ENCODE measurements at places on chromosomes 3 and 15. TPM values are rescaled to one million over a fixed set of nuclear protein-coding genes. Genes with fewer than 3 reads are reported as not detected.

Gene LINGO1
- not detected for polyA plus RNA-seq

GRCh38 chr15:98713585-98714001 is 65.3 kb downstream of the IGF1R start:
- DNase-seq = no peak

- DNase-seq = peak; percentile 43
These were observed 415.3 kb downstream of the FOXP1 start for GRCh38 chr3:71168121-71168721.

- DNase-seq = no peak
These were observed at the start of gene POPDC2 for GRCh38 chr3:119660474-119661440. Gene POPDC2, minus strand, starts transcription at chr3:119660589. Its CDS starts 166 bp downstream, at chr3:119660423.

DNA sequence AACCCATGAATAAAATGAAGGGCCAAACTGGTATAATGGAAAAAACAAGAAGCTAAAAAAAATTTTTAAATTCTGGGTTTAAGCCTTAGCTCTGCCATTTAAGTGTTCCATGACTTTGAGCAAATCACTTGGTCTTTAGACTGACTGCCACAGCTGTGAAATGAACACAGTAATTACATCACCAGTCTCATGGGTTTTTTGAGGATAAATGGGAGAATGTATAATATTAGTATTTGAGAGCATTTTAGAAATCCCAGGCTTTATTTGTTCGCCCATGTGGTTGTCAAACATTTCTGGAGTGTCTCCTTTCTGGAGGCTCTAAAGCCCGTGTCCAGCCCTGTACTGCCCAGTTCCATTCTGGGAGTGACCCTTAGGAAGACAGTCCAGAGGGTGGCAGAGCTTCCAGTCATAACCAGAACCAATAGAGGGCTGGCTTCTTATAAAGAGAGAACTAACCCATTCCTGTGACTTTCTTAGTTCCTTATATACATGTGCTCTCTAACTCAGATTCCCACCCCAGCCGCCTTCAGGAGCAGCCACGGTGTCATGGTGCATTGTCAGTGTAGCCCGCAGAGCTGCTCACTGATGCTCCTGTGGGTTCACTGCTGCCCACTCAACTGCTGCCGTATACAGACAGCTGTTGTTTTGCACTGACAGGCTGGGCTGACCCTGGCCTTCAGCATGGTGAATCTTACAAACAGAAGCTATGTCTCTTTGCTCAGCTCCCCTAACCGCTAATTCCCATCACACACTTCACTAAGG is 44.7 kb downstream of the BOC start:
- DNase-seq = no peak

Gene TF
- 0.07 TPM for polyA plus RNA-seq

GRCh38 chr3:109696932-109697331 is 359.6 kb upstream of the DPPA4 start:
- DNase-seq = no peak

DNA sequence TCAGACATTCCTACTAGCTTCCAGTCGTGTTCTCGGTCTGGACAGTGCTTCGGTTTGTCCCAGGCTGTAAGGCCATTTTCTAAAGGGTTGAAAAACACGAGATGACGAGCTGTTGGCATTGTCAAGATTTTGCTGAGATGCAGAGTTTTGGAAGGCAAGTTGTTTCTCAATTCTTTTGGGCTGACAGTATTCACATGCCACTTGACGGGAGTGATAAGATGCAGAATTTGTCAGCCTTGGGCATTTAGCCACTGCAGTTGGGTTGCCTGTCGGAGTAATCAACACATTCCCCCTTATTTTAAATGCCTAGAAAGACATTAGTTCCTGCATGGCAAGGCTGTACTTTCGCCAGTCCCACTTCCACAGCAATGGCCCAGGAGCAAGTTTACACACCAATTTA is 245.2 kb downstream of the NR1D2 start:
- DNase-seq = no peak

- DNase-seq = no peak
These were observed 440.9 kb downstream of the FOXP1 start for GRCh38 chr3:71142441-71143161.

DNA sequence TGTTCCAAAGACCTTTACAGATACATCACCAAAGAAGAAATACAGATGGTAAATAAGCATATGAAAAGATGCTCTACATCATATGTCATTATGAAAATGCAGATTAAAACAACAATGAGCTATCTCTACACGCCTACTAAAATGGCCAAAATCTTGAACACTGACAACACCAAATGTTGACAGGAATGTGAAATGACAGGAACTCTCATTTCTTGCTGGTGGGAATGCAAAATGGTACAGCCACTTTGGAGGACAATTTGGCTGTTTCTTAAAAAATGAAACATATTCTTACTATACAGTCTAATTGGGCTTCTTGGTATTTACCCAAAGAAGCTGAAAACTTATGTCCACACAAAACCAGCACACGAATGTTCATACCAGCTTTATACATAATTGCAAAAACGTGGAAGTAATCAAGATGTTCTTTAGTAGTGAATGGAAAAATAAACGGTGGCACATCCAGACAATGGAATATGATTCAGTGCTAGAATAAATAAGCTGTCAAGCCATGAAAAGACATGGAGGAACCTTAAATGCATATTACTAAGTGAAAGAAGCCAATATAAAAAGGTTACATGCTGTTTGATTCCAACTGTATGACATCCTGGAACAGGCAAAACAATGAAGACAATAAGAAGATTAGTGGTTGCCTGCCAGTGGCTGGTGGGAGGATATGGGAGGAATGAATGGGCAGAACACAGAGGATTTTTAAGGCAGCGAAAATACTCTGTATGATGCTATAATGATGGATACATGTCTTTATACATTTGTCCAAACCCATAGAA is 81.3 kb upstream of the NEDD4 start:
- no peak for DNase-seq

GRCh38 chr3:190734490-190734889 is 128.0 kb downstream of the GMNC start:
- DNase-seq = no peak

GRCh38 chr15:62407216-62407615 is 242.1 kb upstream of the C2CD4B start:
- no peak for DNase-seq

DNA sequence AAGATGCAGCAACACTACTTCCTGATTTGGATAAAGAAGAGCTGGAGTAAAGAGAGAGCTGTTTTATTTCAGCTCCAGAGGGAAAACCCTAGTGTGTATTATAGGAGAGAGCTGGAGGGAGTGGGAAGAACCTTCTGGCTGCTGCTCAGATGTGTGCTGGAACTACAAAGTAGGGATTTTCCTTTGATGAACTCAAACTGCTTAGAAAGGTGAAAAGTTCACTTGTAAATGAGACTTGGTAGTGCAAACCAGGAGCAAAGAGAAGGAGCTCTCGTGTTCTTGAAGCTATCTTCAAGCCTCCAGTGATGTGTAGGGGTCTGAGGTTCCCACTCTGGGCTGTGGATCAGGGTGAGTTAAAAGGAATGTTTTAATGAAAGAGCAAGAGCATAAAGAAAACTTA is 110.4 kb downstream of the EDEM1 start:
- DNase-seq = no peak

DNA sequence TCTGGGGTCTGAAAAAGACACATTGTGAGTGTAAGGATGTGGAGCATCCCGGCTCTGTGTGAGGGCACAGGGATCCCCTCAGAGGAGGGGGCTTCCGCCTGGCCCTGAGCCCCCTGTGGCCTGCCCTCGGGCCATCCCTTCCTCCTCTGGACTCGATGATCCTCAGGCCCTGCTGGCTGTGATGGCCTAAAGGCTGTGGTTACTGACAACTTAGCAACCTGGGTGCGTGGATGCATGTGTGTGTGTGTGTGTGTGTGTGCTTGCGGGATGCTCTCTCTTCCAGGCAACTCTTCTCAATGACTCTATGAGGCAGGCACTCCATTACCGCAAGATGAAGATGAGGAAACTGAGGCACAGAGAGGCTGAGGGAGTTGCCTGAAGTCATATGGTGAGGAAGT is 66.0 kb downstream of the ASB7 start:
- no peak for DNase-seq

GRCh38 chr3:50642382-50642781 is 25.4 kb downstream of the MAPKAPK3 start:
- no peak for DNase-seq

Gene TM4SF1
- 232 TPM for polyA plus RNA-seq

DNA sequence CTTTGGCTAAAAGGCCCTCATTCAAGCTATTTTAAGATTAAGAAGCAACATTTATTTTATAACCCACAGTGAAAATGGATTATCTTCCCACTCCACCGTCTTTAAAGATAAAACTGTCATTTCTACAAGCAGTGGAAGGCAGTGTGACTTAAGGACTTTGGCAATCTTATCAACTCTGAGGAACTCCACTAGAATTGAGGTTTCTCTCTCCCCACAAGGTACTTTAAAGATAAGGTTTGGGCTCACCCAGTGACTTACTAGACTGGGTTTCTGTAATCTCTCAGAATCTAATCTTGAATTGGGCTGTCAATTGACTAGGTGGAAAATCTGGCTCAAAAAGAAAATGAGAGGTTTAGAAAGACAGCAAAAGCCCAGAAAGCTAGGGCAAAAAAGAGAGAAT is 21.7 kb downstream of the ZNF385D start:
- no peak for DNase-seq

Gene C3orf22
- not detected for polyA plus RNA-seq

DNA sequence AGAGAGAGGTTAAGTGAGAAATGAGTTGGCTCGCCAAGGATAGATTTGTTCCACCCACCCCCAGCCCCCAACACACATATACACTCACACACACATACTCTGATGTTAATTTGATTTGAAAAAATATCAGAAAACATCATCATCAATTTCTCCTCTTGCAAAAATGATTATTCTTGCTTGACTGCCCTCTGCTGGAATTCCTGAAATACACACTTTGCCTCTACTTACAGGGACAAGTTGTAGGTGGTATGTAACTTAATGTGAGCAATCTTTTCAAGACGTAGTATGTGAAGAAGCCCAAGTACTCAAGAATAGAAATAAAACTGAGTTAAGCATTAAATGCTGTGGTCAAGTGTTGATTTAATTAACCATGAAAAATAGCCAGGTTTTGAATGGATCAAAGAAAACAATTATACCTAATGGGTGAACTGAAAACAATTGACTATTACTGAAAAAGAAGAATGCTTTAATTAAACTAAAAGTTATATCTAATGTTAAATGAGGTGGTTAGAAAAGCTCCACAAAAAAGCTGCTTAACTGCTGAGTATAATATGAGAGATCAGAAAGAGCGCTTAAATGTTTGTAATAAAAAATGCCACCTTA is 46.6 kb upstream of the MDFIC2 start:
- peak; percentile 11 for DNase-seq

Gene ECE2
- polyA plus RNA-seq = not detected

DNA sequence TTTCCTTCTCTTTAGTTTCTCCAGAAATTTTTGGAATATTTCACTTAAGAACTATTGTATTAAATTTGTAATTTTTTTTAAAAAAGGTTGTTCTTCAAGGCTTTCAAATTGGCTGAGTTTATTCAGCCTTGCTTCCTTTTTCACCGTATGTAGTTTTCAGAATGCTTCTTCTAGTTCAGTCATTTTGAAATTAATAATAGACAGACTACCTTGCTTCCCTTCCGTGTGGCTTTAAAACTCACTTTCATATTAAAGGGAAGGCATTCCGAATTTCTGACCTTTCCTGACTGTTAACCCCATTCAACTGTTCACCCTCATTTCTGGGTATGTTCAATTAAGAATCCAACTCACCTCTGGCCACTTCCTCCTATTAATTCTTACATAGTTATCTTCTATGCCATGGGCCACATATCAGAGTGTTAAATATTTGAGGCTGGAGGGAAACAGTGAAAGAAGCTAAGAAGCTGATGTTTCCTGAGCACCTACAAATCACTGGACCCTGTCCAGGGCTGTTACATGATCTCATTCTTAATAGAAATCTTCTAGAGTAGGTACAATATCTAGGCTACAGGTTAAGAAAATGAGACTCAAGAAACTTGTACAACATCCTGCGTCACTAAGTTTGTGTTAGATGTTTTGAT is 237.5 kb downstream of the P3H2 start:
- DNase-seq = no peak

Gene HDAC11
- 7.5 TPM for polyA plus RNA-seq

Gene RYR3
- not detected for polyA plus RNA-seq

DNA sequence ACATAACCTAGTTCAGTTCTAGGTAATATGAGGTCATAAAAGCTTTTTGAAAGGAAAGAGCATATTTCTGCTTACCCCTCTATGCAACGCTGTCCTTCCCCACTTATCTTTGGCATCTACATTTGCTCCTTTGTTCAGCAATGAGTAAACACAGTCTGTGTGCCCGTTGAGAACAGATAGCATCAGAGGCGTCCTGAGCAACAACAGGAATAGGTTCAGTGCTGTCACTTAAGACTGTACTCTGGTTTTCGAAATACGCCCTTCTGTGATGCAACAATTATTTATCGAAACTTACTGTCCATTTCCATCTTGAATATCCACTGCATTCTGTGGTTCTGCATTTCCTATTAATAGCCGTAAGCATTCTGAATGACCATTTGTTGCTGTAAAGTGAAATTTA is 84.4 kb downstream of the BTD start:
- no peak for DNase-seq

DNA sequence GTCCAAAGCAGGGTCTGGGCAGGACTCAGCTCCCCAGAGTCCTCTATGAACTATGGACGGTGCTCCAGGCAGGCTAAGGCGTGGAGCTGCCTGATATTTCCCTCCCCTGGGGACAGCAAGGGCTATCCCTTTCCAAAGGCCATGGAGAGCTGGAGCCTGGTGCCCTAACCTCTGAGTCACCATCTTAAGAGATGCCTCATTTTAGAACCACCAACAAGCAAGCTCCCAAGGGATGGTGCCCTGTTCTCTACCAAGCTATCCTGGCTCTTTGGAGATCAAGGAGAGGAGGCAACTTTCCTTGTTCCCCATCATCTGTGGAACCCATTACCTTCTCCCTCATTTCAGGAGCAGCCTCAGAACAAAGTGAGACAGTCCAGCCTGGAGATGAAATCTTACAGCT is 15.7 kb downstream of the STARD5 start:
- DNase-seq = no peak

- no peak for DNase-seq
These were observed 33.9 kb downstream of the ADPGK start for GRCh38 chr15:72749700-72750099.

Gene GPR62
- polyA plus RNA-seq = not detected

Gene HCLS1
- polyA plus RNA-seq = 0.69 TPM
